NCI-H774 (cell line): ENCODE measurements at places on chromosomes 2 and 18.

- no peak for DNase-seq
Observed at GRCh38 chr2:172456002-172456401, 28.6 kb downstream of the ITGA6 start.

- no peak for DNase-seq
Observed at GRCh38 chr18:2939317-2939716, 73.6 kb downstream of the LPIN2 start.

GRCh38 chr18:59681051-59681450, 16.2 kb downstream of the CCBE1 start:
- no peak for DNase-seq

DNA sequence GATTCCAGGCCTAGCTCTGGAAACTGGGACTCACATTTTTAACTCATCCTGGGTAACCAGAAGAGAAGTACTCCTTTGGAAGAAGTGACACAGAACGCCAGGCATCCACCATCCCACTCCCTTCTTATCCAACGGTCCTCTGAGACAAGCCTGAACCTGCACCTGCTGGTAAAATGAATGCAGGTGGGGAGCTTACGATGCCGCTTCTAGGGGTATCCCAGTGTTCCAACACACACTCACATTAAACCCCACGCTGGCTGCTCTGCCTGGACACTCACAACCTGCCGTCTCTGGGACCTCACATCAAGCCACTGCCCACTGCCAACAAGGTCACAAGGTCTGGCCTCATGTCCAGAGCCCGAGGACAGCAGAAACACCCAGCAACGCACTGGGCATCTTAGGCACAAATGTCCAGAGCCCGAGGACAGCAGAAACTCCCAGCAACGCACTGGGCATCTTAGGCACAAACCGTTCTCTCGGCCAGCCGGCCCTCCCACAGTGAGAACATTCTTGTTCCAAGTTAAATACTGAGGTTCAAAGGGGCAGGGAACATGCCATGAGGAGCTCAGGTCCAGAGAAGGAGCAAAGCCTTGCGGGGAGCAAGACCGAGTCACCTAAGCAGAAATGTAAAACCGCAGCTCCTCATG, 9.9 kb downstream of the SLC66A2 start:
- DNase-seq = no peak

DNA sequence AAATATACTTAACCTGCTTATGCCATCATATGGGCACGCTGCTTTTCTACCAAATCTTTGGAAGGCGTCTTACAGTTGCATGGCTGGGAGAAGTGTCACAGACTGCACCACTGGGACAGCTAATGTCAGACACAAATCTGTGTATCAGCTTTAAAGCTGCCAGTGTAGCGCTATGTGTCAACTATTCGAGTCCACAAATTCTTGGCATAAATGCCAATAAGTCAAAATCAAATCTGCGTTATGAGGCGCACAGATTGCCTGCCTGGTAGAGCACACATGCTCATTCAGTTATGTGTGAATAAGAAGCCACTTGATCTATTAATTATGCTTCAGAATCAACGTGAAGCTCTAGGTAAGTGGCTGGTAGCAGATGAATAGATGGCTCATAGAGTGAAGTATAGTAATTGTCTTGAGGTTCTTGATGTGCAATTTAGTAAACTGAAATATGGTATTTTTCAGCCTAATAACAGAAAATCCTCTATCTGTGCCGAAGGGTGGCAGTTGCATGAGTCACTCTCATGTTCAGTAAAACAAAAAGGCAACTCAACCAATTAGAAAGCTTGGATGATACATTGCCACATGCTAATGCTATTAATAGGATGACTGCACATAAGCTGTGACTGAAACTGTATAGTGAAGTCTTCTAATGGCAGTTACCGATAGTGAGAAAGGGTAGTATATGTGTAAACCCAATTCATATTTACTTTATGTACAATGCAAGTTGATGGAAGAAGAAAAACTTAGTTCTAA, 52.0 kb downstream of the DCC start:
- no peak for DNase-seq

DNA sequence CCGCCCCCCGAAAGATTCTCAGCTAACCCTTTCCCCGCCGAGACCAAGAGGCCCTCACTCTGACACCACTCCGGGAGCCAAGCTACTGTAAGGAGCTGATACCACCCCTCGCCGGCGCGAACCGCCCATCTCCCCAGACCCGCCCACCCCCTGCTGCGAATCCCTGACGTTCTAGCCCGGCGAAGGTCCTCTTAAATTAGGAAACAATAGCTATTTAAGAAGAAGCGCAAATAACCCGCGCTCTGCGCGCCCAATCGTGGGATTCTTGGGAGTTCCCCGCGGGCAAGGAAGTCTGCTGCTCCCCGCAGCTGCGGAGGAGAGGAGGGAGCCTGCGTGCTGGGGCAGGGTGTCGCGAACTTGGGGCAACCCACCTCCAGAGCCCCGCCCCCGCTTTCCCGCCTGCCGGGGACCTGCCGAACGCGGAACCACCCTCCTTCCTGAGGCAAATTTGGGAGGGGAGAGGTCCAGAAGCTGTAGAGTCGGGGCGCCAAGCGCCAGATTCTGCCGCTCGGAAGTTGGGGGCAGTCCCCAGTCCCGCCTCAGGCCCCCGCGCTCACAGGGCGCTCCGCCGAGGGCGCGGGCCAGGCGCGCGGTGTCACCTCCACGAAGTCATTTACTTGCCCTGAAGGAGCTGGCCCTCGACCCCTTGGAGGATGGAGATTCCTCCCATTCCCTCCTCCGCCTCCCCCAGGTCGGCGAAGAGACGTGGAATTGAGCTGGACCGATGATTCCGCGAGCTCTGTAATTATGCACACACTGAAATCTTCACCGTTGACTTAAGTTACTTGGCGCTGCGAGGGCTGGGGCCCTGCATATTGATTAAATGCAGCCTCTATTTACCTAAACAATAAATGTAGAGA, 8.4 kb upstream of the SP9 start:
- peak; percentile 17 for DNase-seq

- DNase-seq = peak; percentile 27
Observed at GRCh38 chr18:45755934-45756333, 32.0 kb downstream of the SLC14A1 start.

- DNase-seq = no peak
Observed at GRCh38 chr2:163592954-163593622, 142.7 kb downstream of the FIGN start.

- DNase-seq = no peak
Observed at GRCh38 chr18:45227001-45227742, 388.1 kb upstream of the SLC14A2 start.

GRCh38 chr18:12049978-12050811, 43.4 kb upstream of the ANKRD62 start:
- no peak for DNase-seq

DNA sequence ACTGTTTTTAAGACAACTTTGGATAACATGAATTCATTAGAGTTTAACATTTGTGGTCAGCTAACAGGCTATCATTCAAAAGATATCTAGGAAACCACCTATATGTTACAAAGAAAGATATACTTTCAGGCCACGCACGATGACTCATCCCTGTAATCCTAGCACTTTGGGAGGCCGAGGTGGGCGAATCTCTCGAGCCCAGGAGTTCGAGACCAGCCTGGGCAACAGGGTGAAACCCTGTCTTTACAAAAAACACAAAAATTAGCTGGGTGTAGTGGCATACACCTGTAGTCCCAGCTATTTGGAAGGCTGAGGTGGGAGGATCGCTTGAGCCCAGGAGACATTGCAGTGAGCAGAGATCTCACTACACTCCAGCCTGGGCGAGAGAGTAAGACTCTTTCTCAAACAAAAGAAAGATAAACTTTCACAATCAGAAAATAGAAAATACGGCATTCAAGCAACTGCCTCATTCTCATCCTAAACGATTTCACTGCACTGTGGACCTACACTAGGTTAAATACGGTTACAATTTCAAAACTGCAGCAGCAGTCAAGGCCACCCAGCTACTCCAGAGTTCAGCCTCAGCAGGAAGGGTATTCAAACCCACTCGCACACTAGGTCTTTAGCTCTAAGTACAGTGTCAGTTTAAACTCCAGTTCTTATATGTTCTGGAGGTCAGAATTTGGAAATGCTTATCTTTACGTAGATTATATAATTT, 250.0 kb upstream of the SLC39A10 start:
- no peak for DNase-seq

DNA sequence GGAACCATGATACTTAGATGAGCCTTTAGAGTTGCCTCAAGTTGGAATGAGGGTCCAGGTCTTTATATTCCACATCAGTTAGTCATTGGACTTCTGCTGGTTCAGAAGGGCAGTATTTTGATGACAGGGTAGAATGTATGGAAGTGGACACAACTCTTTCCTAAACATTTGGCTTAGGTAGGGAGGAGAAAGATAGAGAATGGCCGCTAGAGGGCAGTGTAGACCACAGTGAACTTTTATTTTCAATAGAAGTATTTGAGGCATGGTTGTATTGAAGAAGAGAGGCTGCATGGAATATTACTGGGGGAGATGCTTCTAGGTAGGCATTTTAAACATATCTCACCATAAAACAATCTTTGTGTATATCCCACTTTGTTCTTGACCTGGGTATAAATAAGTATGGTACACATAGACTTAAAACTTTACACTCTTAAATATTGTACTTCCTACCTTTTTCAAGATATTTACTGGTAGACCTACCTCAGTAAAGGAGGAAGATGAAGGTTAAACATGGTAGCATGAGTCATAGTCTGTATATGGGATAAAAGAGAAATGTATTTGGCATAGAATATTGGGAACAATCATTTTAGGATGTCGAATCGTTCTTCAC, 497.6 kb upstream of the FAM98A start:
- DNase-seq = no peak

GRCh38 chr18:79657342-79657996, 22.1 kb upstream of the CTDP1 start:
- DNase-seq = peak; percentile 35

DNA sequence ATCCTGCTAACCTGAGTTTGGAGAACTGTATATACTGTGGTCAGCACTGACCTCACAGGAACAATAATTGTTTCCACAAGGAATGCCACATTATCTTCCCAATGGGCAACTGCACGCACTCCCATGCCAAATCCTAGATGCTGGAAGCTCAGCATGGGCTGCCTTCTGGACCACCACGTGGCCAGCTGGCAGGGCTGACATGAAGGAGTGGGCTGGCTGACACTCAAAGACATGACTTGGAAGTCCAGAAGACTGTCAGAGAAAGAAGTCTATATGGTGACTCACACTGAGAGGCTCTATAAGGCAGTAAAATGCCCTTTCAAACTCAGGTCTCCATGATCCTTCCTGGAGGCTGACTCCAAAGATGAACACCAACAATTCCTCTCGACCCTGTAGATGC, 98.4 kb upstream of the RNF152 start:
- no peak for DNase-seq

- DNase-seq = no peak
Observed at GRCh38 chr2:6793913-6794312, 71.8 kb downstream of the CMPK2 start.

DNA sequence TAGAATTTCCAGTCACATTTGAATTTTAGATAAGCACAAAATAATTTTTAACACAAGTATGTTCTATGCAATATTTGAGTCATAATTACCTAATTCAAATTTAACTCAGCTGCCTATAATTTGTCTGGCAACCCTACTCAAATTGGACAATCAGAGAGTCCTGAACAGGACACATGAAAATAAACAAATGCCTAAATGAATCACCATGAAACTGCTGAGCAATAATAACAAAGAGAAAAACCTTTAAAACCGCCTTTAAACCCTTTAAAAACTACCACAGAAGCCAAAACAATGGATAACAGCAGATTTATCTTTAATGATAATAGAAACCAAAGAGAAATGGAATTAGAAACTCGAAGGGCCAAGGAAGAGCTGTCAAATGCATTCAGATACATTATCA, 39.5 kb downstream of the ARL4C start:
- DNase-seq = no peak

- no peak for DNase-seq
Observed at GRCh38 chr2:56743807-56744206, 560.0 kb downstream of the CCDC85A start.

DNA sequence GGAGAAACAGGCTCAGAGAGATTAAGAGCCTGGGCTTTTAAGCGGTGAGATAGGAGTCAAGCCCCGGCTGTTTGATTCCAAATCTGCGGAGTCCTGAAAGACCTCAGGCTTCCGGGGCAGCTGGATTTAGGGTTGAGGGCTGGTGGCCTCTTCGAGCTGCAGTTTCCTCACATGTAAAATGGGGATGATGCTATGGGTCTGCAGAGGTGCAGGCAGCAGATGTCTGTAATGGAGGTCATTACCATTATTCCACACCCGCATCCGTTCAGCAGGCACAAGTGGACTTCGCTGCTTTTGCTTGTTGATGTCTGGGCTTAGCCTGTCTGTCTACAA, 175.6 kb upstream of the HS6ST1 start:
- DNase-seq = no peak

GRCh38 chr2:130371723-130372054, 15.8 kb downstream of the PTPN18 start:
- peak; percentile 36 for DNase-seq

DNA sequence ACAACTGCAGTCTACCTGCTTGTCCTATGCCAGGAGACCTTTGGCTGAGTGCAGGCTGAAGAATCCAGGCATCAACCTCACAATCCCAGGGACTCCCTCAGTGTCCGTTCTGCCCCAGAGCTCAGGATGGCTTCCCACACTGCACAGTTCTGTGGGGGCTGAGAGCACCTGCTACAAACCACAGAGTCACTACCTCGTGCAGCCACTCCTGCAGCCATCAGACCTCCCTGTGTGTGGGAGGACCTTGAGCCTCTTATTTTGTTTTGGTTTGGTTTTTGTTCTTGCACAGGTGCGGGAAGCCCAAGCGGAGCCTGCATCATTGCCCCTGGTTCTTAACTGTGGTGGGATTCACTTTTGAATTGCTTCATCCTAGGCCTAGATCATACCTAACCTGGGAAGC, 31.0 kb downstream of the NAT8 start:
- no peak for DNase-seq

GRCh38 chr18:28175930-28176697, 816 bp downstream of the CDH2 start:
- DNase-seq = no peak

- no peak for DNase-seq
Observed at GRCh38 chr18:58143386-58143785, 99.4 kb downstream of the NEDD4L start.

GRCh38 chr2:118786746-118787145, 60.7 kb downstream of the EN1 start:
- no peak for DNase-seq

- peak; percentile 35 for DNase-seq
Observed at GRCh38 chr18:55577812-55578539, 10.0 kb downstream of the TCF4 start.

GRCh38 chr2:136310797-136311603, 193.1 kb upstream of the CXCR4 start:
- no peak for DNase-seq

DNA sequence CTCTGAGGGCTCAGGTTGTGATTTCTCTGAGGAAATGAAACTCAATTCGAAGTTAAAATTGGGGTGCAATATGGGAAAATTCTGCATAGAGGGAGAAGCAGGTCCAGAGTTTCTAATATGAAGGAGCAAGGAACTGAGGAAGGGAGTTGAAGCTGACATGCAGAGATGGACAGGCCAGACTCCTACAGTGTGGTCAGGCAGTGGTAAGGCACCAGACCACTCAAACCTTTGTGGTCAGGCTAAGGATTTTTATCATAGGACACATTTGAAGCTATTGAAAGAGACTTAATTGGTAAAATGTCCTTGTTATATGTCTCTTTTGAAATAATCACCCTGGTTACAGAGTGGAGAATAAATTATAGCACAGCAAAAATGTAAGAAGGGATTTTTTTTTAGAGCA, 1074.8 kb upstream of the CDH2 start:
- DNase-seq = no peak

GRCh38 chr2:19762142-19762541, 139.6 kb downstream of the TTC32 start:
- DNase-seq = no peak

GRCh38 chr2:235343869-235344268, 150.0 kb upstream of the AGAP1 start:
- no peak for DNase-seq

GRCh38 chr2:1415501-1415900, 2.2 kb downstream of the TPO start:
- DNase-seq = no peak
